Fibroblast of the aortic adventitia (primary cell): ENCODE measurements at places on chromosomes 6 and 20. TPM values are rescaled to one million over a fixed set of nuclear protein-coding genes. Genes with fewer than 3 reads are reported as not detected.
A peak's percentile ranks its signal among the peaks of the same experiment; 100 is the strongest.

- peak; percentile 39 for DNase-seq
Measured at GRCh38 chr20:11451793-11452291, 465.9 kb upstream of the BTBD3 start.

GRCh38 chr6:124355146-124355545 lies 551.5 kb downstream of the NKAIN2 start:
- DNase-seq, result no peak

The TEAD3 gene
- 4.6 and 11.6 TPM in 2 replicates for total RNA-seq

DNA sequence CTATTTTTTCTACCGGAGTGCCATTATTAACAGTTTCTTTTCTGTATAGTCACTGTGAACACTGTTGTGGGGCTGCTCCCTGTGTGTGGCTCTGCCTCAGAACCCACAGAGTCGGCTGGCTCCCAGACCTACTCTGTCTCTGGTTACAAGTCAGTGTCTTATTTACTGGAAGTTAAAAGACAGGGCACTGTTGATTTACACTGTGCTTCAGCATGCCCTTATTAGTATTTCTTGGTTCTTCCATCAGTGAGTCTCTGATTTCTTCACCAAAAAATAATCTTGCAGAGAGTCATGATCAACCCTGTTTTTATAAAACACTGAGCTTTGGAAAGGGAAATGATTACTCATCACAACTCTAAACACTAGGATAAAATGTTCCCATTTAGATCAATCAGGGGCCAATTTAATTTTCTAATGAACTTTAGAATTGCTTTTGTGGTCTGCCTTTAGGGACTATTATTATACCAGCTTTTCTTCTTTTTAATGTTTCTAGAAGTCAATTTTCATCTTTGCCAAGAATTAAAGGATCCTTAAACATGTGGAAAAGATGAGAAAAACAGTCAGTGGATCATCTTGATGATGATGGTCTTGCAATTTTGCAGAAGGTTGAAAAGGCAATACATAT lies 92.6 kb downstream of the UTRN start:
- peak; percentile 66 for DNase-seq

The GCNT2 gene
- 2.5 TPM in 1 of 2 replicates, not detected in the other for total RNA-seq

The KCNK15 gene
- total RNA-seq, result 4.2 and 8.5 TPM in 2 replicates

DNA sequence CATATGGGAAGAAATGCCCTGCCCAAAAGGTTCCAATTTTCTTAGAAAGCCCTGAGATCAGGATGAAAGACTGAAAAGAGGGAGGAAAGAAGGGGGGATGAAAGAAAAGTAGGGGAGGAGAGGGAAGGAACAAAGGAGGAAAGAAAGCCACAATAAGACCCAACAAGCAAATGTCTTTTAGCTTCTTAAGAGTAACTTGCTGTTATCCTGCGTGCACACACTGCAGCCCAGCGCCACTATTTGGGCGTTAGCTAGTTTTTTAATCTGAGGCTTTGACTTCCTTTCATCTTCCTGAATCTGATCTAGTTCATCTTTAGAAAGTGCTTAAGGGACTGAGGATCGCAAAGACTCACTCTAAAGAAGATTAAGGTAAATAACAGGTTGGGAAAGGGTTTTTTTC lies 77.4 kb upstream of the HDDC2 start:
- no peak for DNase-seq

DNA sequence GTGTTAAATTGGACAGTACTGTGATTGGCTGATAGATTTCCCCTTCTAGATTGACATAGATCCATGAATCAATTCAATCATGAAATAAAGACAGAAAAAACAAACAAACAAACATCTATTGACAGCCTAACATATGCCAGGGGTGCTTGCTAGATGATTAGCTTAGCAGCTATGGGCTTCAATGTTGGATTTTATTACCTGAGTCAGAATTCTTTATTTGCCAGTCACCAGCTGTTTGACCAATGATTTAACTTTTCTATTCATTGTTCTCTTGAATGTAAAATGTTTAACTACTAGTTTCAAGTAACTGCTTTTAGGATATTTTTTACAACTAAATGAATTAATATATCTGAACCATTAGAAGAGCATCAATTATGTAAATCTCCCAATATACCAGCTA lies 901.3 kb upstream of the CITED2 start:
- no peak for DNase-seq

GRCh38 chr20:25580711-25581110 lies 4.6 kb downstream of the NINL start:
- DNase-seq, result peak; percentile 72
